Fibroblast of mammary gland (primary cell): ENCODE measurements at places on chromosomes 1 and 21.

DNA sequence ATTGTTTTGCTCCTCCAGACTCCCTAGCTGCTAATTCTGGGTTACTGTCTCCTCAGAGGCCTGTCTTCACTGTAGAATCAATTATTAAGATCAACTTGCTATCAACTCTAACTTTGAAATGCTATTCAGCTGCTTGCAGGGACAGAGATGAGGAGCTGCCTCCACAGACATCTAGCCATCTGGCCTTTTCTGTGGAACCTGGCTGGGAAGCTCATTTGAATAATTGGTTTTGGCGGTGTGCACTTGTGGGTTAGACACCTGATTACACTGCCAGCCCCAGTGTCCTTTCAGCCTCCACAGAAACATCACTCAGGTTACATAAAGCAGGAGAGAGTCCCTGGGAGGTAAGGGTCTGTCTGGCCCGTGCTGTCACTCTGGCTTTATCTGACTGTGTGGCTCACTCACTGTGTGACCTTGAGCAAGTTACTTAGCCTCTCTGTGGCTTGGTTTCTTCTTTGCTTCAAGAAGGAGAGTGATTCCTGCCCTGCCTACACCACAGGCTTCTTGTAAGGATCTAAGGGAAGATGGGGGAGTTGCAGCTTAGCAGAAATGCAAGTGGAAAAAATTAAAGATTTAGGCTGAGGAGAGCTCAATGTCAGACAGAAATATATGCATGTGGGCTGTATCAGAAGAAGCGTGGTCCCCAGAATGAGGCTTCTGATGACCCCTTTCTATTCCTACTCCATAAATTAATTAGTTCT, 131.6 kb downstream of the BEND5 start:
- no peak for DNase-seq

- DNase-seq = no peak
Observed at GRCh38 chr21:14991957-14992356, 72.8 kb downstream of the NRIP1 start.

GRCh38 chr1:94698759-94699502, 121.2 kb upstream of the SLC44A3 start:
- DNase-seq = peak; percentile 70

- peak; percentile 29 for DNase-seq
Observed at GRCh38 chr1:161013488-161014230, 7.3 kb downstream of the F11R start.

DNA sequence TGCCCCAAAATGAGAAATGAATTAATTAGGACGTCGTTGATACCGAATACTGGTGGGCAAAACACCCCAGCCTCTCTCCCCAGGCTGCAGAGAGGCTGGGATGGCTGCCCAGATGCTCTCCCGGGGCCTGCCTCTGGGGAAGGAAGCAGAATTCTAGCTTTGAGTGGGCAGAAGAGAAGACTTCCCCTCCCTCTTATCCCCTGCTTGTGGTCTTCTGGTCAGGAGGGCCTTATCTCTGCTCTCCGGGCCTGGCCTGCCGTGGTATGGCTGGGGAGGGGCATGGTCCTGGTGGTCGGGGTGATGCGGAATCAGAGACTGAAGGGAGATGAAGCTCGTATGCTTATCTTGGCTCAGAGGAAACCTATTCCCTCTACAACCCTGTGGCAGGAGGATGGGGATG, 9.8 kb upstream of the CSF3R start:
- no peak for DNase-seq

- no peak for DNase-seq
Observed at GRCh38 chr1:36092166-36092797, 3.6 kb downstream of the ADPRS start.

- DNase-seq = no peak
Observed at GRCh38 chr21:46153247-46154154, 1.9 kb downstream of the FTCD start.

DNA sequence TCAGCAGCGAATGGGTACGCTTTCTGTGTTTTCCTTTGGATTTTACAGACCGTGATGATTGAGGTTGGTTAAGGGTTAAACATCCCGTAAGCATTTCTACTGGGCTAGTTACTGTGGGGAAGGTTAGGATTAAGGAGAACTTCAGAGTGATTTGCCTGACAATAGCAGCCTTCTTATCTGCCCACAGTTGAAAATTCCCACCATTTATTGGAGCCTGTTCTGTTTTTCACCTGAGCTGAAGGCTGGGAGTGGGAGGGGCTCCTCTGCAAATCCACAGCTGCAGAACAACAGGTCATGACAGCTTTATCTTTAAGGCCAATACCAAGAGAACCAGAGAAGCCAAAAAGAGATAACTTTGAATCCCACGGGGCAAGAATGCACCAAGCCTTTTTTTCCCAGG, 168.6 kb downstream of the KAZN start:
- no peak for DNase-seq

DNA sequence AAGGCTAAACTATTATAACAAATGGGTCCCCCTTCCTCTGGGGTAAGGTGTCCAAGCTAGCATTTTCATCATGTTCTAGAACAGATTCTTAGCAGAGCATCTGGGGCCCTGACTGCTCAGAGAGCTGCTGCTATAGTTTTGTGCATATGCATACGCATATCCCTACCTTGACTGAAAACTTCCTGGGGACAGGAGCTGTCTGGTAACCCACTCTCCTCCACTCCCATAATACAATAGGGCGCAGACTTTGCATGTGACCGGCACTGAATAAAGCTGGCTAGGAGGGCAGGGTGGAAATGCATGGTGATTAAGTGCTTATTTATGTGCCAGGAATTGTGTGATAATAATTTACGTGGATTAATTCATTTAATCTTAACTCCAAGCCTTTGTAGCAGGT, 11.6 kb downstream of the TRAF5 start:
- no peak for DNase-seq

DNA sequence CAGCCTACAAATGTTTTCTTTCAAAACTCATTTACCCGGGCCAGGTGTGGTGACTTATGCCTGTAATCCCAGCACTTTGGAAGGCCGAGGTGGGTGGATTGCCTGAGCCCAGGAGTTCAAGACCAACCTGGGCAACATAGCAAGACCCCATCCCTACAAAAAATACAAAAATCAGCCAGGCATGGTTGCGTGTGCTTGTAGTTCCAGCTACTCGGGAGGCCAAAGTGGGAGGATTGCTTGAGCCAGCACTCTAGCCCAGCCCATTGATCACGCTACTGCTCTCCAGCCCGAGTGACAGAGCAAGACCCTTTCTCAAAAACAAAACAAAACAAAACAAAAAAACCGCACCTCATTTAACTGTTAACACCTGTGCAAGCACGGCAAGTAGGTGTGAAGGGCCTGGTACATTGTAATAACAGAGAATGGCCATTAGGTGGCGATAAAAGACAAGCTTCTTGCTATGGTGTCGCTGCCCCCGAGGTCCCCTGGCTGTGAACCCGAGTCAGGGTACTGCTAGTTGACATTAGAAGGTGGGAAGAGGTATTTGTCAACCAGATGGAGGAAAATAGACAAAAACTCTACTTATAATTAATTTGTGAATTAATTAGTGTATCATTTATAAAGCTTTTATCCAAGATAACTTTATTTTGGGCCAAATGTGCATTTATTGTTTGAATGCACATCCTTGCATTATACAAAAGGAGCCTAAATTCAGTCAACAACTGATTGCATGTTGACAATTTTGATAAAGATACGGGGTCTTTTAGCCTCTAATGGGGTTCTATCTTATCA, 66.5 kb downstream of the SH3BGR start:
- DNase-seq = peak; percentile 48

GRCh38 chr1:166302989-166303758, 136.4 kb upstream of the FAM78B start:
- no peak for DNase-seq

DNA sequence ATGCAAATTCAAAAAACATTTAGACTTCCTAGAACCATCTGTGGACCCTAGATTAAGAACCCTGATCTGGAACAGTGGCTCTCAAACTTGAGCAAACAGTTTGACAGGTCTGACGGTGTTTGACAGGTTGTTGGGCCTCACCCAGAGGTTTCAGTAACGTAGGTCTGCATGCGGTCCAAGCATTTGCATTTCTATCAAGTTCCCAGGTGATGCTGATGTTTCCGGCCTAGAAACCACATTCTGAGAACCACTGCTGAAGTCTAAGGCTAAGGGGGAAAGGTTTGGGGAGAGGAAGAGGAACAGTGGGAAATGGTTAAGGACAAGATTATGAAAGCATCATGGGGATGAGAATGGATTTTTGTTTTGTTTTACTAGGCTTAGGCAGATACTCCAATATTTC, 48.6 kb downstream of the MDM4 start:
- no peak for DNase-seq

- no peak for DNase-seq
Observed at GRCh38 chr1:230047114-230047865, 19.7 kb upstream of the GALNT2 start.

- no peak for DNase-seq
Observed at GRCh38 chr1:232186931-232187330, 443.0 kb downstream of the SIPA1L2 start.

DNA sequence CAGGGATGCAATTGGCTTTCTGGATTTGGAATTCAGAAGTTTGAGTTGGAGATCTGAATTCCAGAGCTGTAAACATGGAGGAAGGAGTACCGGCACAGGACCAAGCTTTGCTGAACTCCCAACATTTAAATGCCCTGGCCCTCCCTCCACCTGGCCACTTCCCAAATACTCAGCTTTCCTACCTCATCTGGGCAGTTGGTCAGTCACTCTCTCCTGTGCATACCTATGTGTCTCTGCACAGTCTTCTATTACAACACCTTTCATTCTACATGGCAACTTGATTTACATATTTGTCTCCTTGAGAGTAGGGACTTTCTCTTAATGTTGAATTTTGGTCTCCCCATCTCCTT, 6.1 kb upstream of the KHDRBS1 start:
- no peak for DNase-seq

DNA sequence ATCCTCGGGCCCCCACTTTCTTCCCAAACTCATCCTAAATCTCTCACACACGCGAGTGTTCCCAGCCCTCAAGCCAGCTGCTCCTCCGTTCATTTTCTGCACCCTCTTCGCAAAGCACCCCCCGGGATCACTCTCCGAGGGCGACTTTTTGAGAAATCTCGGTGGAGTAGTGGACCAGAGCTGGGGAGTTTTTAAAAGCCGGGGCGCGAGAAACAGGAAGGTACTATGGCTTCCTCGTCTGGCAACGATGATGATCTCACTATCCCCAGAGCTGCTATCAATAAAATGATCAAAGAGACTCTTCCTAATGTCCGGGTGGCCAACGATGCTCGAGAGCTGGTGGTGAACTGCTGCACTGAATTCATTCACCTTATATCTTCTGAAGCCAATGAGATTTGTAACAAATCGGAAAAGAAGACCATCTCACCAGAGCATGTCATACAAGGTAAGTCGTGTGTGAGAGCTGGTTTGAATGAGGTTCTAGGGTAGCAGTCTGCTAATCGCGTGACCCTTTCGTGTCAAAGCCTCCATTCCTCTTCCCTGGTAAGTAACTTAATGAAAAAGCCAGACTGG, 800 bp downstream of the DR1 start:
- peak; percentile 38 for DNase-seq

DNA sequence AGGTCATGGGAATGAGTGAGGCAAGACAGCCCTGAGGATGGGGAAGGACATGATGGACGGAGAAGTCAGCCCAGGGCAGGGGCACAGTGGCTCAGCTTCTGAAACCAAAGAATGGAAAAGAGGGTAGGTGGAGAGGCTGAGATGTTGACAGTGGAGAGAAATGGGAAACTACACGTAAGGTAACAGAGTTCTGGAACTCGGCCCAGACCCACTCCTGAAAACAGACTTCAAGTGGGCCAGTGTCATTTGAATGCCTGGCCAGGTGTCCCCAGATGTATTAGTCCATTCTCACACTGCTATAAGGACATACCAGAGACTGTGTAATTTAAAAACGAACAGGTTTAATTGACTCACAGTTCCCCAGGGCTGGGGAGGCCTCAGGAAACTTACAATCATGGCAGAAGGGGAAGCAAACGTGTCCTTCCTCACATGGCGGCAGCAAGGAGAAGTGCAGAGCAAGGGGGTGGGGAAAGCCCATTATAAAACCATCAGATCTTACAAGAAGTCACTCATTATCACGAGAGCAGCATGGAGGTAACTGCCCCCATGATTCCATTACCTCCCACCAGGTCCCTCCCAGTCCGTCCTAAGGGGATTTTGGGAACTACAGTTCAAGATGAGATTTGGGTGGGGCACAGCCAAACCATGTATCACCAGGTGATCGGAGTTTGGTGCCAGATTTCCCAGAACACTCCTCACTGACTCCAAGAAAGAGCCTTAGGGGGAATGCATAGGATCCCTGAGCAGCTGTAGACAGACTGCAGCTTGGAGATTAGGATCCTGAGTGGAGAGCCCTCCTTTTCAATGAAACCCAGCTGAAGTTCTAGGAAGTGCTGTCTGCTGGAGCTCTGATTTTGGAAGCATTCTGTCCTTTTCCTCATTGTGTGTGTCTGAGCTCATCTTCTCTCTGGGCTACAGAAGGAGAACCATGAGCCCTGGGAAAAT, 40.3 kb downstream of the FHAD1 start:
- no peak for DNase-seq

DNA sequence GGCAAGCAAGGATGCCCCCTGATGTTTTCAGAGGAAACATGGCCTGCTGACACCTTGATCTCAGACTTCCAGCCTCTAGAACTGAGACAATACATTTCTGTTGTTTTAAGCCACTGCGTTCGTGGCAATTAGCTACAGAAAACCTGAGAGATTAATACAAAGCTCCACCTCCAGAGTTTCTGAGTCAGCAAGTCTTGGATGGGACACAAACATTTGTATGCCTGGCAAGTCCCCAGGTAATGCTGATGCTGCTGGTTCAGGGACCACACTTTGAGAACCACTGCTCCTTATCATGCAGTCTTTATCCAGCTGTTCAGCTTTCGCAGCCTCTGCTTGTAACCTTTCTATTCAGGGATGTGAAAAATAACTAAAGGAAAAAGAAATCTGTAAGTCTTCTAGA, 565.7 kb upstream of the PLXNA2 start:
- no peak for DNase-seq

DNA sequence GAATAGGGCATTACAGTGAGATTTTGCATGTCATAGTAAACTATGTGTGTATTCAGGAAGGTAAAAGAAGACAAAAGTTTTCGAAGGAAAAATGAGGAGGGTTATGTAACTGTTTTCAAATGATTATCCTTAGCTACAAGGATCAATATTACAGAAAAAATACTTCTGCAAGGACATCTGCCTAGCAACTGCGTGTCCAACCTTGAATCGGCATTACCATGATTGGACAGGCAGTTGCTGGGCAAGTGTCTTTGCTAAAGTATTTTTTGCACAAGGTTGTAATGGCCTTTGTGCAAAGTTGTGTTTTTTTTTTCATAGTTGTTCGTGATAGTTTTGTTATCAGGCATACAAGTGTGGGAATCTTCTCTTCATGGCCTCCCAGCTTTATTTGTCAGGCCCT, 136.8 kb downstream of the FASLG start:
- DNase-seq = no peak
